ENCODE measurements at places on chromosomes 6 and 20.
A peak's percentile ranks its signal among the peaks of the same experiment; 100 is the strongest.

- no peak for DNase-seq
These were observed 131.2 kb upstream of the CDYL start for GRCh38 chr6:4644996-4645395.

DNA sequence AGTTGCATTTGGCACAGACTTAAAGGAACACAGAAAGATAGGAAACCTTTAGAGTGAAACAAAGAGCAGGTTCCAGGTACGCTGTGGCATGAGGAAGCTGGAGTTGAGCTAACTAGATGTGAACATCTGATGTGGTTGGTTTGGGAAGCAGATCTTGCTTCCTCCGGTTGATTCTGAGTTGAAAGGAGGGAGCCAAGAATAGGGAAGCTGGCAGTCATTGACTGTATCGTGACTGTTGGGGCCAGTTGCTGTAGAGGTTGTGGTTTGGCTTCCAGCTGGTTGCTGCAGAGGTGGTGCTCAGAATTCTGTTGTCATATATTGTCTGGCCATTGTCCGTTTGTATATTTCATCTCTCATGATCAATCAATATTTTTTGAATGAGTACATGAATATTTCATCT, 325.9 kb downstream of the PLCB1 start:
- no peak for DNase-seq

GRCh38 chr6:104653781-104654180, 205.9 kb downstream of the HACE1 start:
- no peak for DNase-seq

- peak; percentile 54 for DNase-seq
These were observed 525 bp downstream of the MACROD2 start for GRCh38 chr20:13995841-13996240.

- DNase-seq = no peak
These were observed 25.5 kb downstream of the LMBRD1 start for GRCh38 chr6:69771158-69771906.

- no peak for DNase-seq
These were observed 33.7 kb upstream of the VEGFA start for GRCh38 chr6:43736211-43736786.

All from SW480 (cell line).